Prostate gland (tissue), 2 donors: ENCODE measurements at places on chromosomes 12 and 14. TPM values are rescaled to one million over a fixed set of nuclear protein-coding genes. Genes with fewer than 3 reads are reported as not detected.

Gene GPR135
- total RNA-seq = 2.3 TPM

GRCh38 chr12:99649551-99649950 lies 2.0 kb downstream of the GARIN6 start:
- no peaks in the 10 kb centered on the region for H3K36me3 ChIP-seq
- no peak for DNase-seq
- no peaks in the 10 kb centered on the region for H3K4me1 ChIP-seq
- no peak overlapping the region for H3K4me3 ChIP-seq

DNA sequence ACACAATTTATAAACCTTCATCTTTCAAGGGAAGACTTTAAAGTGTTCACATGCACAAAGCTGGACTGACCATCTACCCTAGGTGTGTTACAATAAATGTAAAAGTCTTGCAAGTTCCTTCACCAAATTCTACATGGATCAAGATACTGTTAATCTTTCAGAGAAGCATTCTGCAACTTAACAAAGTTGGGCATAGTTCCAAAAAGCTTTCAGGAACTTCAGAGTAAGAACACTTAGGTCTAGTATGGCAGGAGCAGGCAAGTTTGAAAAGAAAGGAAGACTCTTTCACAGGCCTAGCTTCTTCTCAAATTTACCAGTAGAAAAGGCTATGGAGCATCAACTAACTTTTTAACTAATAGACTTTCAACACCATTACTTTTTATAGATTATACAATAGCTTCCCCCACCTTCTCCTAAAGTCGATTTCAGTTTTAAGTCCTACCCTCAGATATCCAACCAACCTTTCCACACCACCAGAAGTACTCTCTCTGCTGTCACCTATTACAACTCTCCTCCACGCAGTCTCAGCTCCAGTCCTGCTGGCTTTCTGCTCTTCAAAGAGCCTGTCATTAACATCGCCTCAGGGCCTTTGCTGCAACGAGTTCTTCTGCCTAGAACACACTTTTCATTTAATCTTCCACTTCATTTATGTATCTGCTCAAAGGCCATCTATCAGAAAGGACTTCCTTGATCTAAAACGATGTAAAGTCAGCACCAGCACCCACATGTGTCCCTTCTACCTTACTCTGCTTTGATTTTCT lies 333.9 kb downstream of the CEP128 start:
- H3K4me3 ChIP-seq = no peak overlapping the region
- no peaks in the 10 kb centered on the region for H3K4me1 ChIP-seq
- no peak for DNase-seq
- no peak overlapping the region for H3K27ac ChIP-seq
- no peaks in the 10 kb centered on the region for H3K36me3 ChIP-seq
- H3K27me3 ChIP-seq = no peaks in the 10 kb centered on the region

- H3K4me3 ChIP-seq = no peak overlapping the region
- DNase-seq = no peak
- no peaks in the 10 kb centered on the region for H3K36me3 ChIP-seq
- H3K27me3 ChIP-seq = no peaks in the 10 kb centered on the region
- no peak overlapping the region for H3K27ac ChIP-seq
- no peaks in the 10 kb centered on the region for H3K4me1 ChIP-seq
Observed at GRCh38 chr12:85005615-85006014, 30.5 kb downstream of the TSPAN19 start.

DNA sequence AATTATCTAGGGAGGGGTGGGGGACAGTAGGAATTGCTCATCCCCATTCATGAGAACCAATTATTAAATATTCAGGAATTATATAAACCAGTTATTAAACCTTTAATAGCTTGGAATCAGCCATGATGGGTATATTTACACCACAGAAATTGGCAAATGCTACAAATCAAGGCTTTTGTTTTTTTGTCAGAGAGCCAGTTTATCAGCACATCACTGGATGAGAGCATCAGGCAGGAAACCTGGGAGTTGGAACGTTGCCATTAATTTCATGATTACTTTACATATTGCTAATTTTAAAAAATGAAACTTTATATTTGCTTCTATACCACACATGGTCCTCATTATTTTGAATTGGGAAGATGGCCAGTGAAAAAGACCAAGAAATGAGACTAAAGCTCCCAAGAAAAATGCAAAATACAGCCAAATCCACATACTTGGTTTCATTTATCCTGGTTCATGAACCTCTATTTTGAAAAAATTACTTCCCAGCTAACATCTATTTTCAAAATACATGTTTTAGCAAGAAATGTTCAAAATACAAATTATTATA lies 48.4 kb downstream of the ATL1 start:
- no peak overlapping the region for H3K4me3 ChIP-seq
- H3K4me1 ChIP-seq = no peaks in the 10 kb centered on the region
- no peak for DNase-seq
- no peaks in the 10 kb centered on the region for H3K36me3 ChIP-seq

Gene TTC9
- 6.7 TPM for total RNA-seq

Gene TUNAR
- total RNA-seq = not detected

Gene TTC7B
- 40.7 TPM for total RNA-seq

DNA sequence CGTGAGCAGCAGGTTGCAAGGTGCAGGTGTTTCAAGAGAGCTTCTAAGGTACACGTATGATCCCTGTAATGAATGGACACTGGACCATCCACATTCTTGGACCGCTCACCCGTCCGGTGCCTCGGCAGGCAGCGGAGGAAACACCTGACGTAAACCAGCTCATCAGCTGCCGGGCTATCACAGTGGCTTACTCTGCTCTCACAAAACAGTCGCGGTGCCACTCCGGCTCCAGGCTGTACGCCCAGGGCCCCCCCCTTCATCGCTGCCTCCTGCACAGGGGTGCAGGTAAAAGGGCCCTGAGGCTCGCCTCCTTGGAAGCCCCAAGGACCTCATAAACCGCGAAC lies 436 bp downstream of the VPS33A start:
- H3K4me1 ChIP-seq = no peaks in the 10 kb centered on the region
- peak; percentile 27 for DNase-seq

DNA sequence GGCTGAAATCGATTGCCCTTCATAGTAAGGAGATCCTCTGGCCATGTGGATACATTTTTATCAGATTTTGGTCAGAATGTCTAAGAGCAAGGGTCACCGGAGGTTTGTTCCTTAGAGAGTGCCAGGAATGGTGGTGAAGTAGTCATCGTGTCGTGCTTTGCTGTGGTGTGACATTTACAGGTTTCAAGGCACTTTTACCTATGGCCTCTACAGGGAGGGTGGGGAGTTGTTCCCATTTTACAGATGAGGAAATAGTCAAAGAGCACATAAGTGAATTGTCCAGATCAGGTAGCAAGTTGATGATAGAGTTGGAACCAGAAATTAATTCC lies 57.2 kb downstream of the WDR20 start:
- H3K27me3 ChIP-seq = no peaks in the 10 kb centered on the region
- H3K27ac ChIP-seq = no peak overlapping the region
- H3K4me3 ChIP-seq = no peak overlapping the region
- DNase-seq = no peak
- H3K36me3 ChIP-seq = no peaks in the 10 kb centered on the region

Gene PTPRR
- total RNA-seq = 2.4 TPM

Gene HIF1A
- total RNA-seq = 61.7 TPM

DNA sequence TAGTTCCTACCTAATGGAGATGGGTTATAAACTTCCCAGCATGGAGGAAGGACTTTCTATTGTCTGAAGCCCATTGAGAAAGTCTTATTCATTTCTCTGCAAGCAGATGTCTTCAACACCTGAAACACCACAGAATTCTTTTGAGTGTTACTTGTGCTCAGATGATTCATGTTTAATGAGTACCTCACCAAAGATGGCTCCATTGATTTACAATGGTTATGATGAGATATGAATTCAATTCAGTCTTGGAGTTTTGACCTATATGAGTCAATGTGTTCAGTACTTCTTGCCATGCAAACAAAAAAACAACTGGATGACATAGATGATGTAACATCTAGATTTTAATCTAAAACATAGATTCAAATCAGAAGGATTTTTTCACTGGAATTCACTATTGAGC lies 15.4 kb upstream of the PAWR start:
- DNase-seq = no peak
- no peak overlapping the region for H3K4me3 ChIP-seq
- H3K36me3 ChIP-seq = no peaks in the 10 kb centered on the region
- no peak overlapping the region for H3K27ac ChIP-seq
- H3K4me1 ChIP-seq = no peaks in the 10 kb centered on the region

GRCh38 chr12:120220838-120221575 lies 20.1 kb upstream of the RPLP0 start:
- DNase-seq = no peak
- no peak overlapping the region for H3K4me3 ChIP-seq
- H3K36me3 ChIP-seq = peaks cover 46% of the 10 kb centered on the region
- peaks cover 12% of the 10 kb centered on the region for H3K4me1 ChIP-seq
- H3K27me3 ChIP-seq = no peaks in the 10 kb centered on the region
- H3K27ac ChIP-seq = no peak overlapping the region

GRCh38 chr12:57280211-57281062 lies 29.4 kb upstream of the STAC3 start:
- H3K27me3 ChIP-seq = no peaks in the 10 kb centered on the region
- peak; percentile 56 for DNase-seq
- H3K4me1 ChIP-seq = peaks cover 12% of the 10 kb centered on the region
- peaks cover 2% of the 10 kb centered on the region for H3K36me3 ChIP-seq
- H3K4me3 ChIP-seq = no peak overlapping the region
- peak overlapping the region; percentile 38 for H3K27ac ChIP-seq

DNA sequence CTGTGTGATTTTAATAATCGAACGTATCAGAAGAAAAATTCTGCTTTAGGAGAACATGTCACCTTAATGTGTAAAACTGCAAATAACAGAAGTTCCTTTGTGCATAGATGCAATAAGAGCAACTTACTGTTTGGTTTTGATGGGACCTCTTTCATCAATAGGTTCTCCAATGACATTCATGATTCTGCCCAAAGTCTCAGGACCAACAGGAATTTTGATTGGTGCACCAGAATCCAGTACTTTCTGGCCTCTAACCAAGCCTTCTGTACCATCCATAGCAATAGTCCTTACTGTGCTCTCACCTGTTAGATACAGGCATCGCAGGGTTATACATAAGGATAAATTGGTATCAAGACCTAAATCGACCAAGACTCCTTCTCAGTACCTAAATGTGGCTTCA lies 1.1 kb downstream of the ATP5F1B start:
- H3K27ac ChIP-seq = peak overlapping the region; percentile 87
- H3K27me3 ChIP-seq = no peaks in the 10 kb centered on the region
- H3K36me3 ChIP-seq = peaks cover 13% of the 10 kb centered on the region
- H3K4me1 ChIP-seq = no peaks in the 10 kb centered on the region
- H3K4me3 ChIP-seq = peak overlapping the region; percentile 96

Gene OLR1
- total RNA-seq = 2.1 TPM

DNA sequence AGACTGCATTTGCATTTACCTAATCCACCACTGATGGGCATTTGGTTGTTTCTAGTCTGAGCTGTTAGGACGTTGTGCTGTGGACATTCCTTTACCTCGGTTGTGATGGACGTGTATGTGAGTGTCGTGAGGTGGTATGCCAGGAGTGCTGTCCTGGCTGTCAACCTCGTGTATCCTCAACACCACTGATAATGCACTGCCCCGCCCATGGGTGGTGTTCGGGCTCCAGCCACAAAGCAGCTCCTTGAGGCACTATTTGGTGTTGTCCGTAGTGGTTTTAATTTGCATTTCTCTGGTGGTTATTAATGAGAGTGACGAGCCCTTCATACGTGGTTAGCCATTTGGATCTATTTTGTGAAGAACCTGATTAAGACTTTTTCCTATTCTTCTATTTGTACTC lies 87.6 kb downstream of the PPP2R5C start:
- no peaks in the 10 kb centered on the region for H3K27me3 ChIP-seq
- no peaks in the 10 kb centered on the region for H3K4me1 ChIP-seq
- H3K4me3 ChIP-seq = no peak overlapping the region
- H3K36me3 ChIP-seq = no peaks in the 10 kb centered on the region

DNA sequence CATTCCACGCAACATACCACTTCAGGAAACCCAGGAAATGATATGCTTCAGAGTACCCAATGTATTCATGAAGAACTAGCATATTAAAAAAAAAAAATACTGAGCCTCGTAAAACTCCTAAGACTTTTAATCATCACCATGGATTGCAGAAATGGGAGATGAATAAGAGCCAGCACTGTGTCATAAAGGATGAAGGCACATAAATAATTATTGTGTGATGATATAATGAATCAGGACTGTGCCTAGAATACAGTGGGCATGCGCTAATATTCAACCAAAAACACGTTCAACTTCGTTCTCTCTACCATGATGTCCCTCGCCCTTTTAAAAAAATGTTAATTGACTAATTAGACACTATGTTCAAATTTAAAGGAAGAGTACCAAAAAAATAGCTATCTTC lies 68.7 kb downstream of the CIT start:
- DNase-seq = no peak
- no peaks in the 10 kb centered on the region for H3K36me3 ChIP-seq

DNA sequence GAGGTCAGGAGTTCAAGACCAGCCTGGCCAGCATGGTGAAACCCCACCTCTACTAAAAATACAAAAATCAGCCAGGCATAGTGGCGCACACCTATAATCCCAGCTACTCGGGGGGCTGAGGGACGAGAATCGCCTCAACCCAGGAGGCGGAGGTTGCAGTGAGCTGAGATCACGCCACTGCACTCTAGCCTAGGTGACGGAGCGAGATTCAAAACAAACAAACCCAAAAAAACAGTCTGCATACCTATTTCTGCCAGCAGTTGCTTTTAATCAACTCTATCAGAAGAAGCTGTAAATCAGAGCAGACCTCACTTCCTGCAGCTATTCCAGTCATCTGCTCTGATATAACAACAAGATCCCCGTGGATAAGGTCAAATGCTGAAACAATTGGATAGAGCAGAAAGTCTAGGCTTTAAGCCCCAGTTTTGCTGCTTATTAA lies 50.5 kb downstream of the LIMA1 start:
- H3K4me1 ChIP-seq = no peaks in the 10 kb centered on the region
- no peaks in the 10 kb centered on the region for H3K36me3 ChIP-seq
- H3K27me3 ChIP-seq = no peaks in the 10 kb centered on the region
- no peak for DNase-seq
- peak overlapping the region; percentile 11 for H3K27ac ChIP-seq
- no peak overlapping the region for H3K4me3 ChIP-seq

Gene LRRK2
- 6.2 TPM for total RNA-seq

GRCh38 chr14:102817942-102818940 lies 41.0 kb downstream of the TRAF3 start:
- H3K4me1 ChIP-seq = no peaks in the 10 kb centered on the region
- H3K27me3 ChIP-seq = no peaks in the 10 kb centered on the region
- H3K4me3 ChIP-seq = no peak overlapping the region
- no peaks in the 10 kb centered on the region for H3K36me3 ChIP-seq
- H3K27ac ChIP-seq = no peak overlapping the region

- no peaks in the 10 kb centered on the region for H3K27me3 ChIP-seq
- H3K36me3 ChIP-seq = no peaks in the 10 kb centered on the region
Observed at GRCh38 chr12:42450248-42450647, 124.3 kb downstream of the PPHLN1 start.

Gene GALNT16
- total RNA-seq = 2.0 TPM

GRCh38 chr12:27627123-27627852 lies 69.0 kb upstream of the REP15 start:
- no peaks in the 10 kb centered on the region for H3K27me3 ChIP-seq
- no peak overlapping the region for H3K4me3 ChIP-seq
- H3K36me3 ChIP-seq = no peaks in the 10 kb centered on the region
- no peak for DNase-seq
- H3K27ac ChIP-seq = no peak overlapping the region
- no peaks in the 10 kb centered on the region for H3K4me1 ChIP-seq
